ENCODE measurements at places on chromosomes 7 and 10.

GRCh38 chr10:89384474-89385340, 6.9 kb downstream of the IFIT1B start:
- peak; percentile 19 for DNase-seq

GRCh38 chr7:124208173-124208572, 175.3 kb upstream of the TMEM229A start:
- no peak for DNase-seq

DNA sequence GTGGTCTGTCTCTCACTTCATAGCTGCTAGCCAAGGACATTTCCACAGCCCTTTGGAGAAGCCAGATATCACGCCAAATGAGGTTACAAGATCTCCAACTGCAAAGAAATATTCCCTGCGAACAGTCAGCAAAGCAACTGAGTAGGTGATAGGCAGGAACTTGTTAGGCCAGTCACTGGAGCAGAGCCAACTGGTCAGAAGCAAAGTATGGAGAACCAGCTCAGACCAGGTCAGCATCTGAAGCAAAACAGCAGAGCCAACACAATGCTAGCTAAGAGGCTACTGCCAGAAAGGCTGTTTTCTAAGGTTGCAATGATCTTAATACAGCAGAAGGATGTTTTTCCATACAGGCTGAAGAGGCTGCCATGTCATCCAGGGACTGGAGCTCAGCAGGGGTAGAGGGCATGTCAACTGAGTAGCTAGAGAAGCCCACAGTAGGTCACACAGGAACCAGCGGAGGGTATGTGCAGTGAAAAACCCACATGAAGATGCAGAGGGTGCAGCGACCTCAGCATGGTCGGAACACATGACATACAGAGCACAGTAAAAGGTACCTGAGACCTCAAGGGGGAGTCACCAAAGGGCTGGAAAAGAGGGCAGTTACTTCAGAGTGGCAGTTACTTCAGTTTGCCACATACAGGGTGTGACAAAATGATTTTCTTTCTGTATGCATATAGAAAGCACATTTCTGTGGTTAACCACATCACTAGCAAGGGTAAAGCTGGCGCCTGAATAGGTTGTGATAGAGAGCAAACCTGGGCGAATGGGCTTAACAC, 8.9 kb downstream of the SEC31B start:
- DNase-seq, result no peak

DNA sequence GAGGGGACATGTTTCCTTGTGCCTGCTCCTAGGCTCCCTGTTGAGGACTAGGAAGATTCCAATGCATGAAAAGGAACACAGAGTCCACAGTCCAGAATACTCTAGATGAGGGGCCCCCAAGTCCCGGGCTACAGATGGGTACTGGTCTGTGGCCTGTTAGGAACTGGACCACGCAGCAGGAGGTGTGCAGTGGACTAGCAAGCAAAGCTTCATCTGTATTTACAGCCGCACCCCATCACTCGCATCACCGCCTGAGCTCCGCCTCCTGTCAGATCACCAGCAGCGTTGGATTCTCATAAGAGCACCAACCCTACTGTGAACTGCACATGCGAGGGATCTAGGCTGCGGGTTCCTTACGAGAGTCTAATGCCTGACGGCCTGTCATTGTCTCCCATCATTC, 233.0 kb upstream of the MKLN1 start:
- DNase-seq, result no peak

DNA sequence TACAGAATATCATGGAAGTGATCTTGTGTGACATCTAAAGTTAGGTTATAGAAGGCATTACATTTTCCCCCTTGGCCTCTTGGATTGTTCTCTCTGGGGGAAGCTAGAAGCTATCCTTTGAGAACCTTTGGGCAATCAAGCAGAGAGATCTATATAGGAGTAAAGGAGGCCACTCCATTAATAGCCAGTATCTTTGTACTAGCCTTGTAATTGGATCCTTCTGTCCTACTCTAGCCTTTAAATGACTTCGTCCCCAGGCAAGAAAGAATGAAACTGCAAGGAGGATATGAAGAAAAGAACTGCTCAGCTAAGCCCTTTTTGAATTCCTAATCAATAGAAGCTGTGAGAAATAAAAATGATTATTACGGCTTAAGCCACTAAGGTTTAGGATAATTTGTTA, 230.9 kb downstream of the AGMO start:
- no peak for DNase-seq

Data from umbilical cord (tissue), 2 donors.